ENCODE measurements at places on chromosomes 6 and 20. TPM values are rescaled to one million over a fixed set of nuclear protein-coding genes. Genes with fewer than 3 reads are reported as not detected.

The ABHD12 gene
- total RNA-seq = 18.2 TPM

The ADTRP gene
- total RNA-seq = not detected

The LY6G6F gene
- total RNA-seq = not detected

The ASIP gene
- not detected for total RNA-seq

The TFAP2D gene
- total RNA-seq = not detected

The GGTLC1 gene
- not detected for total RNA-seq

The MUC21 gene
- not detected for total RNA-seq

The CTCFL gene
- 0.23 TPM for total RNA-seq

The SLC26A8 gene
- total RNA-seq = not detected

The PI16 gene
- 0.35 TPM for total RNA-seq

The PTCHD4 gene
- 2.5 TPM for total RNA-seq

The NR2E1 gene
- not detected for total RNA-seq

The LAMP5 gene
- not detected for total RNA-seq

The GSTA2 gene
- not detected for total RNA-seq

The MACROD2 gene
- total RNA-seq = not detected

The RBM24 gene
- total RNA-seq = 3.0 TPM

The ADISSP gene
- total RNA-seq = 39.9 TPM

The CLVS2 gene
- total RNA-seq = not detected

The BPI gene
- 0.12 TPM for total RNA-seq

The LTB gene
- 0.17 TPM for total RNA-seq

The GPR63 gene
- 0.47 TPM for total RNA-seq

The PSMG4 gene
- total RNA-seq = 5.2 TPM

The GPSM3 gene
- 0.26 TPM for total RNA-seq

The SESN1 gene
- 10.6 TPM for total RNA-seq

All from pericardium fibroblast (primary cell).